Subcutaneous preadipocyte (primary cell): ENCODE measurements at places on chromosomes 2 and 18. TPM values are rescaled to one million over a fixed set of nuclear protein-coding genes. Genes with fewer than 3 reads are reported as not detected.

LHCGR gene
- total RNA-seq: not detected in 2 replicates

SLC16A14 gene
- under 0.01 and 0.20 TPM in 2 replicates for total RNA-seq

AGFG1 gene
- 75.0 and 103 TPM in 2 replicates for total RNA-seq

RASGRP3 gene
- total RNA-seq: 0.73 and 2.0 TPM in 2 replicates

PLCL1 gene
- total RNA-seq: 0.20 and 0.37 TPM in 2 replicates
